Endothelial cell (in vitro differentiated cells): ENCODE measurements at places on chromosomes 1 and 21.

- DNase-seq: no peak
Observed at GRCh38 chr1:234542211-234542850, 63.4 kb upstream of the TARBP1 start.

GRCh38 chr1:19209439-19209989 is 552 bp downstream of the UBR4 start:
- no peak for DNase-seq

DNA sequence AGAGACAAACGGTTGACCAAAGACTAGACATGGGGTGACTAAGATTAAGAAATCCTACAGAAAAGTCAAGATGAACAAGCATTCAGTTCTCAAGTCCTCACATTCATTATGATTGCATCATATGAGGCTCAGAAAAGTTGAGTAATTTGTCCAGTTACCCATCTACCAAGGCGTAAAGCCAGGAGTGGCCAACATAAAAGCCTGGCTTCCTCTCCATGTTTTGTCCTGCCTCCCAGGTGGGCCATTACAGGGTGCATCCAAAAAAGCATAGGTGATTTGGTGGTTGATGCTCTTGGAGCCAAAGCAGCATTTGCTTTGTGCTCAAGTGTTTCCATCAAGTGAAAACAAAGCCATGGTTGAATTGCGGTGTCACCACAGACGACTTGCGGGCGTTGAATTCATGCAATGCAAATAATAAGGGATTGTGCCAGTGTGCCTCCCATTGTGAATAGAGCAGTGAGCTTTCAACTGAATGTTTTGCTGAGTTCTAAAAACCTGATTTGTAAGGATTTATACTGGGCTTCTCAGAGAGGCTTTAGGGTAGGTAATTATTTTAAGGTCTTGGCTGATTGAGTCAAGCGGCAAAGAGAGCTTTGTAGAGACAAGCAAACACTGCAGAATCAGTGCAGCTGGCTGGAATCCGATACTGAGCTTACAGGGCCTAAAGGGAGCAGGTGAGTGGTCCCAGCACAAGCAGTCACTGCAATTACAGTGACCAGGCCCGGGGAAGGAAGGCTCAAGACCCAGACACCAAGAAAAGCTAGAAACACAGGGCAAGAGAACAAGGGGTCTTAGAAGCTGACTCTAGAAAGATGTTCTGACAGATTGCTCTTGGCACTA is 54.1 kb downstream of the KCNJ15 start:
- DNase-seq: no peak

DNA sequence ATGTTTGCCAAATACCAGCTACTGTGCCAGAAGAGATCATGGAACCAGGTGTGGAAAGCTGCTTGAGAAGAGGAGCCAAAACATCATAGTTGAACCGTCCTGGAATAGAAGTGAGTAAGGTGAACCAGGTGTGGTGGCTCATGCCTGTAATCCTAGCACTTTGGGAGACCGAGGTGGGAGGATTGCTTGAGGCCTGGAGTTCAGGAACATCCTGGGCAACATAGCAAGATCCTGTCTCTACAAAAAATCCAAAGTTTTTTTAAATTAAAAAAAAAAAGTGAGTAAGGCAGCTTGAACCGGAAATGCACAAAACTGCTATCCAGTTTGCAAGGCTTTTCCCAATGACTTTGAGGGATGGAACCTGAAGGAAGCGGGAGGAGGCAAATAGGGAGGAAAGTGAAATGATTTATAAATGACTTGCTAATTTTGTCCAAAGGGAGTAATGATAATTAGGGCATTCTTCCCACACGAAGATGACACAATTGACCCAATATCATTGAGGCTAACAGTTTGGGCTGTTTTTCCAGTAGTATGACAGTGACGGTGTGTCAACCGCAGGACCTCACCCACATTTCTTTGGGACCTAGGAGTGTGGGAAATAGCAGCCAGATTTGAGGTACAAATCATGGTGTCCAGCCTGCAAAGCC is 1.5 kb upstream of the CNN3 start:
- no peak for DNase-seq

DNA sequence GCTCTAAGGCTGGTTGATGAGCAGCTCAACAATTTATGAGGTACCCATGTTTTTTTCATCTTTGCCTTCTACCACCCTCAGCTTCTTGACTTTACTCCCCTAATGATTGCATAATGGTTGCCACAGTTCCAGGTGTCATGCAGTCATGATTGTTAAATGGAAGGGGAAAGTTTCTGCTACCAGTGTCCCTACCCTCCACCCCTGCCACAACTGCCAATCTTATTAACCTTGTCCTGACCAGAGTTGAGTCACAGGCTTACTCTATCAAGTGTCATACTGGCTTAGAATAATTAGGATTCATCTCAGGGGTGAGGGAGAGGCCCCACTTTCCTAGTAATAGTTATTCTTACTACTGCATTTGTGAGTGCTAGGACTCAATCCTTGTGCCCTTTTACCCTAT is 7.9 kb upstream of the FUBP1 start:
- DNase-seq: no peak

DNA sequence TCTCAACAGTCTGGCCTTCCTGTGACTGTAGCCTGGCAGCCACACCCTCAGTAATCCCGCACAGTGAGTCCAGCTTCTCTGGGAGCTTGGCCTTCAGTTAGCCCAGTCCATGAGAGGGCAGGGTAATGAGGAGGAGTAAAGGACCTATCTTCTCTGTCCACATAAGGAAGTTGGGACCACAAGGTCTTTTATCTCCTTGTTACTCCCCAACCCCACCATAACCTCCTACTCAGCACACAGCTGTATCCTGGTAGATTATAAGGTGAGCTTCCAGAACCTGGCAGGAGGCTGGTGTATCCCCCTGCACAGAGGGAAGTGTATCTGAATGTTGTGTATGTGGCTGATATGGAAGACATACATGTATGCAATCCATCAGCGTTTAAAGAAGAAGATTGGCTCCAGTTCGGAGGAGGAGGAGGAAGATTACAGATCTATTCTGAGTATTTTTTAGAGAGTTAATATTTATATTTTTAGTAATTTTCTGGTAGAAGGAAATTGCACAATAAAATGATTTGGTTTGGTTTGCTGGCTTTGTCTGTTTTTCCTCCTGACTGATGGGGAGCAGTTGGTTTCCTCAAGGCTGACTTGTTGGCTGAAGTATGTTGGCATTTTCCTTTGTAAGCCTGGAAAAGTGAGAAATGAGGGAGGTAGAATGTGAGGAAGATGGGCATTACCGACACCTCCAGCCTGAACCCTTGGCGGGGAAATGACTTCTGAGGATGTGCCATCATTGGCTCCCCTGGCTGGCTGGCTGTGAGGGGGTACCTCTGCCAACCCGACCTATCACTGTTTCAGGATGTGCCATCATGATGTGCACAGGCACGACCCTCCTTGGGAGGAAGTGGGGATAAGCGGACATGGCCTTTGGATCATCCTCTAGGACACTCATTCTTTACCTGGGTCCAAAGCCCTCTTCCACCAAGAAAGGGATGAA is 5.0 kb downstream of the C1orf226 start:
- no peak for DNase-seq
